ENCODE measurements at places on chromosomes 2 and 18.

- no peak for DNase-seq
Observed at GRCh38 chr18:45650321-45650720, 35.0 kb downstream of the SLC14A2 start.

- no peak for DNase-seq
Observed at GRCh38 chr2:171087547-171087946, 73.1 kb downstream of the TLK1 start.

DNA sequence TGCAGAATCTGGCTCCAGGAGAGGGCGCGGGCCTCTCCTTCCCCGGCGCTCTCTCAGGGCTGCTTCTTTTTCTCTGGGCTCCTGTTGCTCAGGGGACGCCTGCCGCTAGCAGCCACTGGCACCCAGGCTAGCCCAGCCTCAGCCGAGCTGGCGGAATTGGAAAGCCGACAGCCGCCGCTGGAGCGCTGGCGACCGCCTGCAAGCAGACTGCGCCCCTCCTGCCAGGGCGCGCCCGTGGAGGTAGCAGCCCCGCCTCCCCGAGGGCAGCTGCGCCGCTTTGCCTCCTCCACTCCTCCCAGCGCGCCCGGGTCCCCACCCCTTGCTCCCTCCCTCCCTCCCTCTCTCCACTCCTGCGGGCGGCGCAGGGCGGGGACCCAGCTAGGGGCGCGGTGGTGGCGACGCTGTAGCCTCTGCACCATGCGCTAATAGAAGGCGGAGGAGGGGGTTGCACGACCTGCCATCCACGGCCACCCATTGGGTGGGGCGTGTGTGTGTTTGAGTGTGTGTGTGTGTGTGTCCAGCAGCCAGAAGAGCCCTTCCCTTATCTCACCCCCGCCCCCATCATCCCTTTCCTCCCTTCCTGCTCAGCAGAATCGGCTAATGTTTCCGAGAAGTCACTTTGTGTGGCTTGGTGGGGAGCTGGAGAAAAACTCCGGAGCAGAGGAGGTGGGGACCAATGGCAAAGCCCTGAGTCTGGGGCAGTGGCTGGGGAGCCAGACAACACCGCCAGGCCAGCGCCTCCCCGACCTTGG lies at the start of gene SCN9A:
Gene SCN9A, minus strand, starts transcription at position 209 of the 752 bp plus-strand sequence. CDS start 64,188 bp downstream, outside the sequence.
- DNase-seq = peak; percentile 12

DNA sequence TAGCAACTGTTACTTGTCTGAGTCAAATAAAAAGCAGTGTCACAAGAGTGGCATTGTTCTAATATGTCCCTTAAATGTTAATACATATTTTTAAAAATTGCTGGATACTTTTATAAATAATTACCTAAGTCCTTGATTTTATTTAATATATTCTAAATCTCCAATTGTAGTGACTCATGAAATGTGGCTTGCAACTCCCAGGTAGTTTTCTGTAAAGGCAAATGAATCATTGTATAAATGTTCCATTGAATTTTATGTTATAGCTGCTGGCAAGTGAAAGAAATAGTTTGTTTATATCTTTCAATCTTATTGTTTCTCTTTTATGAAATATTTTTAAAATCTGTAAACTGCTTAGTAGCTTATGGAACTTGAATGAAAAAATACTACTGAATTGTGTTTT lies 32.7 kb upstream of the C1GALT1C1L start:
- DNase-seq = no peak

GRCh38 chr2:215161301-215161829 lies 22.9 kb upstream of the ABCA12 start:
- no peak for DNase-seq

- DNase-seq = no peak
Observed at GRCh38 chr2:64854773-64855237, 134.4 kb upstream of the SLC1A4 start.

- DNase-seq = no peak
Observed at GRCh38 chr2:145065342-145065741, 545.4 kb upstream of the ZEB2 start.

GRCh38 chr2:235779444-235779896 lies 285.6 kb downstream of the AGAP1 start:
- peak; percentile 44 for DNase-seq

- no peak for DNase-seq
Observed at GRCh38 chr2:134039912-134040581, 213.8 kb upstream of the MGAT5 start.
